Activated T-helper 1 cell treated with anti-CD3 and anti-CD28 coated beads, Interleukin-2, amount 50 U/mL, for 16 hours (primary cell): ENCODE measurements at places on chromosomes 7 and 10.

DNA sequence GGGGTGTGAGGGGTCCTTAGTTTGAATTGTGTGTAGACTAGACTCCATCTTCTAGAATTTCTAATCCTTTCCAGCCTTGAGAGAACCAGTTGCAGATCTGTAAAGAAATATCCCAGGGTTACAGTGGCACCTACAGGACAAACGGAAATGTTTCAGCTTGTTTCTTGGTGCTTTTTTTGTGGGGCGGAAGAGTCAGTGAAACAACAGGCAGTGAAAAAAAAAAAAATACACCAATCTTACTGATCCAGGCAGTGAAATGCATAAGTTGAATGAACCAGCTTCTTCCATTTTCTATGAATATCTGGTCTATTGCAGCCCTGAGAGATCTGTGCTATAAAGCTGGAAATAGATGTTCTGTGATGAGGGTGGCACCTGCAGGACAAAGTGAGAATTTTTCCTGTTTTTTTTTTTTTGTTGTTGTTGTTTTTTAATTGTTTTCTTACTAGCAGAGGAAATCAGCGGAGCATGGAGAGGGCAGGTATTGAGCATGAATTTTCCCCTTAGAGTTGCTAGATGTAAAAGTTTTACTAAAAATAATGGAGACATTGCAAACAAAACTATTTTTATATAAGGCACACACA lies 81.9 kb upstream of the DYNC1I1 start:
- no peak for DNase-seq

GRCh38 chr7:47405286-47405904 lies 176.5 kb downstream of the TNS3 start:
- DNase-seq: no peak

GRCh38 chr10:22105270-22105669 lies 101.7 kb upstream of the DNAJC1 start:
- no peak for DNase-seq

DNA sequence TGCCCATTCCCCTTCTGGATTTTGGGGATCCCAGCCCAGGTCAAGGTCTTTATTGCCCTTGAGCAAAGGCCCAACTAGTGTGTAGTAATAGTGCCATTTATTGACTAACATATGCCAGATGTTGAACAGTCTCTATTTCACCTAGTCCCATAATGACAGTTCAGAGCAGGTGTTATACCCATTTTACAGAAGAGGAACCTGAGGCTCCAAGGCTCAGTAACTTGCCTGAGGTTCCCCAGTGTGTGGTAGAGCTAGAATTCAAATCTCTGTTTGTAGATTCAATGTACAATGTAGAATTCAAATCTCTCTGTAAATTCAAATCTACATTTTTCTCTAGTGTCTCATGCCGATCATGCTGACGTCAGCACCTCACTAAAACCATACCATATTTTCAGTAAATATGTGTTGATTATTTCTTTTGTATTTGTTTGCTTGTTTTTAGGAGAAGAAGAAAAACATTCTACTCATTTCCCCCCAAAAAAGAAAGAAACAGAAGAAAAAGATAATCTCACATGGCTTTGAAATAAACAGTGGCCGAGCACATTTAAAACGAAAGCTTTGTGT lies 329.7 kb downstream of the PRPF18 start:
- no peak for DNase-seq

GRCh38 chr7:149147752-149148653 lies 750 bp downstream of the ZNF398 start:
- peak; percentile 29 for DNase-seq

DNA sequence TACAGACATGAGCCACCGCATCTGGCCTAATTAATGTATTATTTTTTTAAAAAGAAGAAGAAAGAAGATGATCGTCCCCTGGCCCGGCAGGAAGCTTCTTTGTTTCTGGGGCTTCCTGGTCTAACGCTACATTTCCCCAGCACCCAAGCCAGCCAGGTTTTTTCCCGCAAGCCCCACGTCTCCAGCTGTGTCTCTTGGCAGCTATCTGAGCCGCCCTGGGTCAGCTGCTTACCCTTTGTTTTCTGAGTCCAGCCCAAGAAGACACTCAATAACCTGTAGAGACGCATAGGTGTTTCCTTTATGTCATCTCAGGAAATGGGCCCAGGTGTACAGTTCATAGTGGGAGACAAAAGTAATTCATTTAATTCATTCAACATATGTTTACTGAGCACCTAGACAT lies 110.2 kb downstream of the MTPAP start:
- DNase-seq: no peak

GRCh38 chr7:17651863-17652385 lies 288.4 kb downstream of the SNX13 start:
- no peak for DNase-seq

DNA sequence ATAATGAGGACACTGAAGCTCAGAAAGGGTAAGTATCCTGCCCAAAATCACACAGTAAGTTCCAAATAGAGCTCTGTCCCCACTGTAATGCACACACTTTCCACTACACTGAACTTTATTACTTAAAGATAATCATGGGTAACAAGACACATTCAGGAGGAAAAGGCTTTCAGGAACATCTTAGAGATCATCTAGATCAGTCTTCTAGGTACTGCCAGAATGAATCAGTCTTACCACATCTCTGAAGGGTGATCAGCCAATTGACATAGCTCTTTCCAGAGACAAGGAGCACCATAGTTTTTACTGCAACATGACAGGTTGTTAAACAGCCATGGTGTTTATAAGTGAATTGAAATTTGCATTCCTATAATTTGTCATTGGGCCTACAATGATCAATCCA lies 5.4 kb upstream of the HERPUD2 start:
- no peak for DNase-seq

GRCh38 chr10:78798976-78799730 lies 269.6 kb upstream of the ZMIZ1 start:
- no peak for DNase-seq

DNA sequence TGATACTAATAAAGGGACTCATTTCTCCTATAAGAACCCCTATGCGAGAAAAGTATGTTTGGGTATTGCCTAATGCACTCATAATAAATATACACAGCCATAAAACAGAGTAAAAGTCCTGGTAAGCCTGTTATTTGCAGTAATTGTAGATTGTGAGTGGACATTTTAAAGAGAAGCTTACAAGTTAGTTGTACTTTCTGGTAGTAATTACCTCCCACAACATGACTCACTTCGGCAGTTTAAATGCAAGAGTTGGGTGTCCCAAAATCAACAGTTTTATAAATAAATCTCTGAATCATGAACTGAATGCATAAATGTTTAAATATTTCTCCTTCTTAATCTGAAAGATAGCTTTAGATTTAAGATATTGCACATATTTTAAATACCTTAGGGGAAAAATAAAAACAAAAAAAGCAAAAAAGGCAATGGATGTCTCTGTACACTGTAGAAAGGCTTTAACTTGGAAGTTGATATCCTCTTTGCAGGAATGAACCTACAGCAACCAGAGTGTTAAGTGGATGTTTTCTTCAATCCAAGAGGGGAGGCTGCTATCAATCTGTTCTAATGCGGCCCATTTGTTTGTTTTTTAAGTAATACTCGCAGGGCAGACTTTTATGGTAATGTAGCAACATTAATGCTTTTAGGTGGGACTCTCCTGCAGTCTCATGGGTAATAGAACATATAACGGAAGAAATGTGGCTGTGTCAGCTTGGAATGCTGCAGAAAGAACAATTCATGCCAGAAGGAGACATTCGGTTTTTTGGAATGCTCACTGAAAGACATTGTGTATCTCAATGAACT lies 57.3 kb upstream of the ZEB1 start:
- no peak for DNase-seq

DNA sequence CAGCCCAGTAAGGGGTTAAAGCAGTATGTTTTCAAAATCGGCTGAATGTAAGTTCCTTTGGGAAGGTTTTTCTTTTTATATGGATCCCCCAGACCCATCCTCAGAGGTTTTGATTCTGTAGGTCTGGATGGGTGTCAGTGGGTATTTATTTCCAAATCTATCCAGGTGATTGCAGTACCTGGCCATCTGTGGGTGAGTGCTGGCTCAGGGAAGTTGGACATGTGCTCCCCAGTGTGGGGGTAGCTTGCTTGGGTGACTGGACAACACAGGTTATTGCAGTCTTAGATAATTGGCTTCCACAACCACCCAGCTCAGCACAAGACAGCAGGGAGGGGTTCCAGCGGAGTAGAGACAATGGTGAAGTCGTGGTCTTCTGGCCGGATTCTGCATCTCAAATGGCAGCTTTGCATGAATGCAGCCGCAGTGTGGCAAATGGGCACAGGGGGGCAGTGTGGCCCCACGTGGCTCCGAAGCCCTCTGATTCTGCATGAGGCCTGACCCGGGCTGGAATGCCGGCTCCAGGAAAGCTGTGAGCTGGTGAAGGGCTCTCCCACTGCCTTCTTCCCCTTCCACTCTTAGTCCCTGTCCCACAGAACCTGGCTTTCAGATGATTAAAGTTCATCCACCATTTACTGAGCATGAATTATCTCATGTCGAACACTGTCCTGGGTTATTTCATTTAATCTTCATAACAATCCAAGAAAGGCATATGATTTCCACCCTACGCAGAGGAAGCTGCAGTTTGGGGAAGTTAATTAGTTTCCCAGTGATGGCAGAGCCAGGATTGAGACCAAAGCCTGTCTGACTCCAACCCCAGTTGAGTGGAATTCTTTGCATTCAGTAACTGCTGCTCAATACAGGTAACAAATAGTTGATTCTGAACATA lies 64.5 kb upstream of the SYPL1 start:
- DNase-seq: peak; percentile 48

GRCh38 chr7:112147793-112148361 lies 58.3 kb downstream of the DOCK4 start:
- DNase-seq: no peak

- no peak for DNase-seq
Measured at GRCh38 chr10:122362031-122362592, 12.4 kb upstream of the PLEKHA1 start.

DNA sequence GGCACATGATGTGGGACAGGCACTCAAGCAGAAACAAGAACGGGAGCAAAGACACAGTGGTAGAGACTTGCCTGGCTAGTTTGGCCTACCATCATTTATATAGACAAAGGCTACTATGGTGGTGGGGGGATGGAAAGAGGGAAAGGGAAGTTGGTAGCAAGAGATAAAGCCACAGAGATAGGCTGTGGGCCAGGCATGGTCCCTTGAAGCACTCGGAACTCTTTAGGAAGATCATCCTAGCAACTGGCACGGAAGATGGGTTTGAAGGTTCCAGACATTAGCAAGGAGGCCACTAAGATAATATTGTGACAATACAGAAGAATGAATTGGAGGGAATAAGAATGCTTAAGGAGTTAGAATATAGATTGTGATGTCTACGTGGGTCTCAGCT lies 319.6 kb downstream of the ELMO1 start:
- no peak for DNase-seq

DNA sequence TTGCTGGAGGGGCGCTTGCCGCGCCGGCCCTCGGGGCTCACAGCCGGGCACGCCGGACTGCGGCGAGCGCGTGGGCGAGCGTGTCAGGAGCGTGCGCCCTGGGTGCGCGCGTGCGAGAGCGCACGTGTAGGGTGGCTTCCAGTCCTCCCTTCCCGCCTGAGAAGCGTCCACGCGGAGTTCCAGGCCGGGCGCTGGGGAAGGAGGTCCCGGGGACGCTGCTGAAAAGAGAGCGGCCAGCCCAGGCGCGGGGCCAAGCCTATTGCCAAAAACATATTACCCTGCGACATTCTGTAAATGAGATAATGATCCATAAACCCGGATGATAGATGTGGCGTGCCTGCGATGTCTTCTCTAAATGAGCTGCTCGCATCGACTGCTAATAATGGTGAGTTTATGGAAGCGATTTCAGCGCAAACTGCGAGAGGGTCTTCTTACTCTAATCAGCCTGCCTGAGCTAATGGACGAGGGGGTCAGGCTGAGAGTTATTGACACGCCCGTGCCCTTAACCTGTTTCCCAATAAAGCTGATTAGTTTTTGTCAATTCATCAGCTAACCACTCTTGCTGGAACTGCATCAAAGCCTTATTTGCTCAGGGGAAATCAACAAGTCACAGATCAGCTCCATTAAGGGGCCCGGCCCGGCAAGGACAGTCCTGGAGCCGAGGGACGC lies 8.0 kb upstream of the MNX1 start:
- DNase-seq: no peak

- no peak for DNase-seq
Measured at GRCh38 chr10:78335691-78336401, 302.2 kb downstream of the RPS24 start.

GRCh38 chr10:47381427-47382379 lies 2.4 kb downstream of the ZNF488 start:
- DNase-seq: no peak

- no peak for DNase-seq
Measured at GRCh38 chr10:95815133-95815532, 59.2 kb downstream of the ENTPD1 start.

DNA sequence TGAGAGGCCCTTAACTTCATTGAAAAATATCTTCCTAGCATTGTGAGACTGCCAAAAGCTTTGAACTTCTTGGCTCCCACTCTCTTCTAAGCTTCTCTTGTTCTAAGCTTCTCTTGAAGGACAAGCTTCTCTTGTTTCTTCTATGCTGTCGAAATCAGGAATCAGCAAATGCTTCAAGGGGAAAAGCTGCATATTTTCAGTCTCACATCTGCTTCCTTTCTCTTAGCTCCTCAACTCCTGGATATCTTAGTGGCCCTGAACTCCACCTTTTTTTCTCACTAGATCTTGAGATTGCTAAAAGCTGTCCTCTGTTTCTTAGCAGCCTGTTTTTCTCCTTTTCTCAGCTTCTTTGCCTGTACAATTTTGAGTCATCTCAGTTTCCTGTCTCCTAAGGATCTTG lies 73.0 kb downstream of the NEUROD6 start:
- no peak for DNase-seq

- no peak for DNase-seq
Measured at GRCh38 chr10:72133517-72133916, 45.2 kb upstream of the SPOCK2 start.

DNA sequence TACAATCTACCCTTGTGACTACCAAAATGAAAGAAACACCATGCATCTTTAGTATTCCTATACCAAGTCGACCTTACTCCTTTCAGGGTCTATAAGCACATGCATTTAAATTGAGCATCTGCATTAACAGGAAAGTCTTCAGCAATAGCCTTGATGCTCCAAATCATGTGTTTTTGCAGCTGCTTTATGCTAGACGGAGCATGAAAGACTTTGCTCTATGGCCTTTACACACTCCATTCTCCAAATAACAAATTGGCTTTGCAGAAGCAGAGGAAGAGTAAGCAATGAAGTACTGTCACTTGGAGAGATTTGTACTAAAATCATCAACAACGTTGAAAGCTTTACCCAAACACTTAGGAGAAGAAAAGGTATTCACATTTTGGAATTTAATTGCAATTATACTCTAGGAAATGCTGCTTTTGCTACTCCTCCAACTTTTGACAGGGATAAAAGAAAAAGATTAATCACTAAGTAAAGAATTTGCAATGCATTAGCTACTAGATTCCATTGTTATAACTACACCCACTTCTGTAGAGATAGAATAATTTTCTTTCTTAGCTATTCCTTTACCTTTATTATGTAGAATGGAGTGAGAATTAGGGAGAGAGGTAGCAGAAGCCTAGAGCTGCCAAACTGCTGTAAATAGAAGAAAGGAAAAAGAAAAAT lies 131.8 kb downstream of the SEMA3E start:
- no peak for DNase-seq

- no peak for DNase-seq
Measured at GRCh38 chr7:87918740-87919139, 15.3 kb upstream of the ADAM22 start.
